ENCODE measurements at places on chromosomes 3 and 15.

GRCh38 chr3:140056047-140056446, 121.1 kb downstream of the CLSTN2 start:
- DNase-seq, result no peak

DNA sequence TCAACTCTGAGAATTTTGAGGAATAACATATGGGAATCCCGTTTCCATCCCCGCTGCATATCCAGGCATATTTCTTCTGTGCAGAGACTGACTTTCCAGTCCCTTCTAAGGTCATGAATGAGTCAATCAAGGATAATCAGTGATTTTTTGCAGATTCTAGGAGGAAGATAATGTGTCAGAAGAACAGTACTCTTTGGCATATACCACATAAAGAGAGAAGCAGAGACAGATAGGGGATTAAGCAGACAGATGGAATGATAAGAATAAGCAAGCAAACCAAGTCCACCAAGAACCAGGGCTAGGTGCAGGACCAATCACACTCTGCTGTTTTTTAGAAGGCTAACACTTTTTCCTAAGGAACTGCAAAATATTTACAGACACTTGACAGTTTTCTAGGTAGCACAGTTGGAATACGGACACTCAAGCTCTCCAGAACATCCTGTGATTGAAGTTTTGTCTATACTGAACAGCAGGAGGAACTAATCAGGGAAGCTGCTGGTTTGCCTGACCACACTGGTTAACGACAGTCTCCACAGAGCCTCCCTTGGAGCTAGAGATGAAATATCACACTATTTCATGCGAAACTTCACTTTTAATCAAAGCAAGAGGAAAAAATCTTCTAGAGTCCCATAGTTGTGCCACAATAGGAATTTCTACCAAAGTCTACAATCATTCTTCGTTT, 450.0 kb upstream of the KCNMB2 start:
- no peak for DNase-seq

- no peak for DNase-seq
Measured at GRCh38 chr3:49653621-49654020, 20.5 kb upstream of the APEH start.

GRCh38 chr3:113947372-113948014, at the start of gene ZDHHC23:
Gene ZDHHC23 (plus strand): TSS chr3:113948013. CDS start chr3:113948803, 790 bp downstream.
- DNase-seq, result no peak

- DNase-seq, result no peak
Measured at GRCh38 chr3:45608885-45609284, 14.3 kb downstream of the LIMD1 start.

DNA sequence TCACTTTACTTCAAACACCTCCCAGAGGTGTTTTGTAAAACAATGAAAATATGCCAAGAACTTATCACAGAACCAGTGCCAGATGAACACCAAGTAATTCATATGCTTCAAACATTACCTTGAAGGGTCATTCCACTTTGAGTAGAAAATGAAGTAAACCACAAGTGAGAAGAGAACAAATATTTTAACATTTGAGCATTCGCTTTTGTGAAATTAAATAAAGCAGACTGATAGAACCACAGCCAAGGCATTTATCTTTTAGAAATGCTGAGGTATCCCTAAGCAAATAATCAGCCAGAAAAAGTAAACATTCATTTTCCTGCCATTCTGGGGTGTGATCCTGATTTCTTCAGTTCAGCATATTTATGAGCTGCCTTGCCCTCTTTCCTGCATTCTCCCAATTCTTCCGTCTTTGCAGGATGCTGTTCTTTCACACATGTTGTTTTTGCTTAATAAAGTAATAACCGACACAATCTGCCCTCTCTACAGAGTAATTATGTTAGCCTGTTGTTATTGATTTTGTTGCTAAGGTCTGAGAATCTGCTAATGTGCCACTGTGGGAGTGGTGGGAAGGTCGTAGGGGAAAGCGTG, 235.6 kb upstream of the TGFBR2 start:
- DNase-seq, result no peak

DNA sequence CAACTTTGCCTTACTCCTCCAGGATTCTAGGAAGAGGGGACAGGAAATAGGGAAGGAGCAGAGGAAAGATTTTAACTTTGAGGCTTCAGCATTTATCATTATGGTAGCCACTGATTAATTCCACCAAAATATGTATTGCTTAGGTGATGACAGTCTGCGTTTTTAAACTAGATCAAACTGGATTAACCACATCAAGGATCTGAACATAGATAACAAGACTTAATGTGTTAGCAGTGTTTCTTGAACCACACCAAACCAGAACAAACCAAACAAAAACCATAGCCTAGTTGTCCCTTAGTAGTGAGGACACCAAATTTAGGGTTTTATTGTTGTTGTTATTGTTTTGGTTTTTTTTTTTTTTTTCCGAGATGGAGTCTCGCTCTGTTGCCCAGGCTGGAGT, 113.5 kb upstream of the LMOD3 start:
- DNase-seq, result no peak

- no peak for DNase-seq
Measured at GRCh38 chr3:48762816-48763215, 45.8 kb upstream of the IP6K2 start.

DNA sequence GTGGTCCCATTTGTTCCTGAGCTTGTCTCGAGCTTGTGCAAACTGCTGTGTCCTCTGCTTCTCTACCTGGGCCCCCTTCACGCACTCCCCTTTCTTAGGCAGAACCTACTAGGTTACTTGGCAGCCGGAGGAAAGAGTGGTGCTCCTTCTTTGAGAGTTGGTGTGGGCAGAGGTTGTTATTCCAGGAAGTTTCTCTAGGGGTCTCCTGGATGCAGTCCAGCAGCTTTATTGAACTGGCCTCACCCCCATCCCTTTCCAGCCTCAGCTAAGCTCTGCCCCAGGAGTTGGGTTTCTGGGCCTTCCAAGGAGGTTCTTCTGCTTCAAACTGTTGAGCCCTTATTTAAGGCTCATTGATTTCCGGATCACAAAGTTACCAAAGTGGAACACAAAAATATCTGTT, 103.2 kb downstream of the C3orf70 start:
- no peak for DNase-seq

DNA sequence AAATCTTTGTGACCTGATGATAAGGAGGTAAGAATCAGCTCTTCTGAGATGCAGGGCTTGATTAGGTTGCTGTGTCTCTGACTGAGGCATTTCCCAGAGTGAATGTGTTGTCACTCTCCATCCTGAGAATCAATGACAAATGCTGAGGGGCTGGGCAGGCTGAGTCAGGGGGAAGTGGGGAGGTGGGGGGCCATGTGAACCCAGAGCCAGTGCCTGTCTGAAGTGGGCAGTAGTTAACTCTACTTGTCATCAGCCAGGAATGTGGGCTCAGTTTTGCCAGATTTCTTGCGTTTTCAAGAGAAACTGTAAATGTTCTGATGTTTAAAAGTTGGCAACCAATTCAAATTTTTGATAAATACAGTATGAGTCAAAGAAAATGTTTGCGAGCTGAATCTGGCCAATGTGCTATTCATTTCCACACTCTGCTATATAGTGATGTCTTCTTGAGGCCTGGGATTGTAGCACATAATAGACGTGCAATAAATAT, 3.1 kb upstream of the BNC1 start:
- no peak for DNase-seq

GRCh38 chr15:89801471-89802195, 13.0 kb downstream of the ANPEP start:
- DNase-seq, result no peak

GRCh38 chr3:104066658-104067057, 1300.1 kb upstream of the ALCAM start:
- no peak for DNase-seq

DNA sequence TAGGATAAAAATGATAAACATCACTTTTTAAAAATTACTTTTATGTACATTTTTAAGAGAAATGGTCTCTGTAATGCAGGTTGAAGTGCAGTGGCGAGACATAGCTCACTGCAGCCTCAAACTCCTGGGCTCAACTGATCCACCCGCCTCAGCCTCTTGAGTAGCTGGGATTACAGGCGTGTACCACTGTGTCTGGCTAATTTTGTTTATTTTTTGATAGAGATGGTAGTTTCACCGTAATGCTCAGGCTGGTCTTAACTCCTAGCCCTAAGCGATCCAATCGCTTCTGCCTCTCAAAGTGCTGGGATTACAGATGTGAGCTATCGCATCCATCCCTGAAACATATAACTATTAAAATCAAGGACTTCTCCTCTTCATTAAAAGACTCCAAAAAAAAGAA, 63.1 kb upstream of the CSPG5 start:
- no peak for DNase-seq

DNA sequence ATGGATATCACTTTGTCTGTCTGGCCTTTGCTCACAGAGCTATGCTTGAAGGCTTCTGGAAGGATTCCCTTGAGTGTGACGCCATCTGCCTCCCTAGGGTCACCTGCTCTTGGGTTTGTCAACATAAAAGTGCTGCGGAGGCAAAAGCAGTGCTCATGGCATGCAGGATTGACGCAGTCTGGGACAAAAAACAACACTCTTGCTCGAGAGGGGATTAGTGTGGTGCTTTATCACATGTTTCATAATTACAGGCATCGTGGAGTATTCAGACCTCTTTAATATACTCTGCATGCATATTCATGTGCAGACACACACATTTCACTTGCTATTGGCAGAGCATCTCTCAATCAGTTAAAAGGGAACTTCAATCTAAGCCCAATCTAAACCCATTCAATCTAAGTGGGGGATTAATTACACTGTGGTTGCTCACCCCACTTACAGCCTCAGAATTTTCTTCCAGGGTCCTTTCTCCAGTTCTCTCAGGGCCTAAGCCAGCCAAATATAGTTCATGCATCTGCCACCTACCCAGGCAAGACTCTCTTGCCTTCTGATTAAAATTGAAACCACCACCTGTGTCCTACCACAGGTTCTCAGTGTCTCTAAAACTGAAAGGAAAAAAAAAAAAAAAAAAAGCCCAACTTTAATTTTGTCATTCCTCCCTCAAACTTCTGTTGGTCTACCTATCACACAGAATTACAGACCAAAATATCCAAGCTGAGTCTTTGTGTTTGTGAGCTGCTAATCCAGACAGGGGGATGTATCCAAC, 75.6 kb downstream of the BFSP2 start:
- no peak for DNase-seq

GRCh38 chr3:196175722-196176121, 35.5 kb downstream of the ZDHHC19 start:
- no peak for DNase-seq

- no peak for DNase-seq
Measured at GRCh38 chr3:32323604-32324003, 68.0 kb upstream of the CMTM7 start.

DNA sequence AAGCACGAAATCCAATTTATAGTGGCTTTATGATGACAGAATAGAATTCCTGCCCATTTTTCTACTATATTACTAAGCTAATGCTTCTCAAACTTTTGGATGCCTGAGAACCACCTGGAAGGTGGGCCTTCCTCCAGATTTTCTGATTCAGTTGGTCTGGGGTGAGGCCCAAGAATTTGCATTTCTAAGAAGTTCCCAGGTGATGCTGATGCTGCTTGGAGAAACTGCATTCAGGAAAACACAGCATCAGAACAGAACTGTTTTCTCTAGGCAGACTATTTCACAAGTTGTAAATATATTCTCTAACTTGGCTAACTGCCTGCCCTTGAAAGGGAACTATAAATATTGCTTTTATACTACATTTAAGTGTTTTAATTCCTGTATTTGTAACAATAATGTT, 644.9 kb upstream of the DPPA4 start:
- no peak for DNase-seq

DNA sequence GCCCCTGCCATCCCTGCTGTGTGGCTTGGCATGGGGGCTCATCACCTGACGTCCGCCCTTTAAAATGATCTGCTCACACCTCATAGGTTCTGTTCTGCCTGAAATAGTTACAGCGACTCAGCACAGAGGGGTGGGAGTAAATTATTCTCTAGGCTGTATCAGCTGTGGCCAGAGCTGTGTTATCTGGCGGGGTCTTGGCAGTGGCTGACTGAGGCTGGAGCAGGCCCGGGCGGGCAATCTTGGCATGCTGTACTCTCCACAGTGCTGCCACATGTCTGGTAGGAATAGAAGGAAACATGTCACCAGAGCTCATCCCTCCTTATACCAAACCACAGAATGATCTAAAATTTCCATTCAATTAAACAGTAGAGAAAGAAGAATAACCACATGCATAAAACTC, 499.9 kb upstream of the LMCD1 start:
- no peak for DNase-seq

DNA sequence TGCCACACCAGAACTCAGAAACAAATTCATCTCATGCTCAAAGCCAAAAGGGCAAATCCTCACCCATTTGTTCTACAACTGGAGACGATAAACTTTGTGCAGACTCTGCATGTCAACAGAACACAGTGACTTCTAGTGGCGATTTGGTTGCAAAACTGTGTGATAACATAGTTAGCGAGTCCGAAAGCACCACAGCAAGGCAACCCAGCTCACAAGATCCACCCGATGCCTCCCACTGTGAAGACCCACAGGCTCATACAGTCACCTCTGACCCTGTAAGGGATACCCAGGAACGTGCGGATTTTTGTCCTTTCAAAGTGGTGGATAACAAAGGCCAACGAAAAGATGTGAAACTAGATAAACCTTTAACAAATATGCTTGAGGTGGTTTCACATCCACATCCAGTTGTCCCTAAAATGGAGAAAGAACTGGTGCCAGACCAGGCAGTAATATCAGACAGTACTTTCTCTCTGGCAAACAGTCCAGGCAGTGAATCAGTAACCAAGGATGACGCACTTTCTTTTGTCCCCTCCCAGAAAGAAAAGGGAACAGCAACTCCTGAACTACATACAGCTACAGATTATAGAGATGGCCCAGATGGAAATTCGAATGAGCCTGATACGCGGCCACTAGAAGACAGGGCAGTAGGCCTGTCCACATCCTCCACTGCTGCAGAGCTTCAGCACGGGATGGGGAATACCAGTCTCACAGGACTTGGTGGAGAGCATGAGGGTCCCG, 199.7 kb downstream of the AKAP13 start:
- DNase-seq, result no peak

DNA sequence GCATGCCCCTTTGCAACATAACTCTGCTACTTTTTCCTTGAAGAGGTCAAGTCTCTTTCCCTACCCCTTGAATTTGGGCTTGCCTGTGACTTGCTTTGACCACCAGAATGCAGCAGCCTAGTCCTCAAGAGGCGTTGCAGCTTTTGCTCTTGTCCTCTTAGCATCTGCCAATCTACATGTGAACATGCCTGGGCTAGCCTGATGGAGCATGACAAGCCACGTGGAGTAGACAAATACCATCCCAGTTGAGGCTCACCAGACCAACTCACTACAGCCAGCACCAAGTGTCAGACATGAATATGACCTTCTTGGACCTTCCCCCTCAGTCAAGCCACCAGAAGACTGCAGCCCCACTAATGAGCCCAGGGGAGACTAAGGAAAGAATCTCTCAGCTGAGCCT, 32.9 kb downstream of the AMOTL2 start:
- no peak for DNase-seq

DNA sequence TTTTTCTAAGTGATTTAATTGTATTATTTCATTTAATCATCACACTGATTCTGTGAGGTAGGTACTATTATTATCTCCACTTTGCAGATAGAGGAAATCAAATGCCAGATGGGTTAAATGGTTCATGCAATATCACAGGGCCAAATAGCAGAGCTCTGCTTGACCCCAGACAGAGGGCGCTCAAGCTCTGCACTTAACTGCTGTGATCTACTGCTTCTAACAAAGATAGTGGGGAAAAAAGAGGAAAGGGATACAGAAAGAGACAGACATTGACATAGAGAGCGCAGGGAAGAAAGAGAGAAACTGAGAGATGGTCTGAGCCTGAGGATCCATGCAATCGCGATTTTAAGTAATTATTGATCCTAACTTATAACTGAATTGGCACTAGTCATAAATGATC, 279.1 kb upstream of the THRB start:
- DNase-seq, result no peak

GRCh38 chr3:83048556-83048955, 1287.1 kb upstream of the GBE1 start:
- no peak for DNase-seq
